Stimulated activated CD4-positive, alpha-beta T cell treated with anti-CD3 and anti-CD28 coated beads, TNF-alpha, amount 100 ng/mL, for 48 hours (primary cell): ENCODE measurements at places on chromosomes 7 and 10.

- no peak for DNase-seq
Observed at GRCh38 chr10:128050936-128051335, 75.3 kb downstream of the MKI67 start.

- no peak for DNase-seq
Observed at GRCh38 chr10:127450644-127451043, 98.5 kb upstream of the NPS start.

GRCh38 chr7:36117203-36117840 is 35.7 kb upstream of the EEPD1 start:
- DNase-seq, result no peak

GRCh38 chr7:134328900-134329299 is 12.2 kb upstream of the SLC35B4 start:
- no peak for DNase-seq

DNA sequence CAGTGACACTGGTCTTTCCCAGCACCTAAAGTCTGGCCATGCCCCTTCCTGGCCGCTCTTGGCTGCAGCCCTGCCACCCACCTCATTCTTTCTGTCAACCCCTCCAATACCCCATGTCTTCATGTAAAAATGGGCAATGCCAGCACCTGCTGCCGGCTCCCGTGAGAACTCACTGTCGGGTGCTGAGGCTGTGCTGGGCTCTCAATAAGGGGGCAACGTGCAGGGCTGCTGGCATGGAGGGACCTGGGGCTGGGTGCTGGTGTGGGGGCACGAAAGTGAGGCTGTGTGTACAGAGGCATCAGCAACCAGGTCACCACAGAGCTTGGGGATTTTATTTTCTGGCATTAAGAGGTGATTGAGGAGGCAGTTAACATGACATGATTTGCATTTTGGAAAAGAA is 65.3 kb downstream of the ALOX5 start:
- DNase-seq, result no peak

DNA sequence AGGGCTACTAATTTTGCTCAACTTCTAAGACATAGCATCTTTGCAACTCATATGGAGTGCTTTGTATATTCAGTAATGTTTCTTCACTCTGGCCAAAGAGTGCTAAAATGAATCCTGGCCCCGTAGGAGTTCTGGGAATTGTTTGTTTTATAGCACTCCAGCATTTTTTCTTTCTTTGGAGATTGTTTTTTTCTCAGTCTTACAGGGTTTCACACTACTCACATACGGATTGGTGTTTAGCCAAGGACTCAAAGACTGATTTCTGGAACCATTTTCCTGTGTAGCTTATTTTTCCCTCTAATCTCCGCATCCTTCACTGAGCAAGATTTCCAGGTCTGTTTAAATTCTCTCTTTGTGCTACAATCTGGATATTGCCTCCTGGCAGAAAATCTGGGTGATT is 6.4 kb downstream of the TAS2R41 start:
- DNase-seq, result no peak

DNA sequence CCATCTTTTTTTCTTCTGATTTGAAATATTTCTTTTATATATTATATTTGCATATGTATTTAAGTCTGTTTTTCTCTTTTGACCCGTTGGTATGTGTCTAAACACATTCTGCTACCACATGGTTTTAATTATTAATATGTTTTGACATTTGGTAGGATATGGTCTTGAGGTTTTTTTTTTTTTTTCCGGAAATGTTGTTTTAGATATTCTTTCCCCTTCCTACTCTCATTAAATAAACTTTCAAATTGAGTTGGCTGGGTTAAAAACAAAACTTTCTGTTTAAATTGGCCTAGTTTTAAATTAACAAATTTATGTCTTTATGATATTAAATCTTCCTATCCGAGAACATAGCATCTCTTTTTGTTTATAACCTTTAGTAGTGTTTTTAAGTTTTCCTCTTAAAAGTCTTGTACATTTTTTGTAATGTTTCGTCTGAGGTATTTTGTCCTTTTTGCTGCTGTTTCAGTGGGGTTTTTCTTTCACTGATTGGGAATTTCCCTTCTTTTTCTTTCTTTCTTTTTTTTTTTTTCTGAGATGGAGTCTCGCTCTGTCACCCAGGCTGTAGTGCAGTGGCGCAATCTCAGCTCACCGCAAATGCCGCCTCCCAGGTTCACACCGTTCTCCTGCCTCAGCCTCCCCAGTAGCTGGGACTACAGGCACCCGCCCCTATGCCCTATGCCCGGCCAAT is 25.4 kb downstream of the STAM start:
- peak; percentile 16 for DNase-seq

GRCh38 chr7:33794959-33795358 is 110.4 kb upstream of the BMPER start:
- no peak for DNase-seq

- DNase-seq, result no peak
Observed at GRCh38 chr10:13439313-13440184, 89.3 kb downstream of the BEND7 start.

DNA sequence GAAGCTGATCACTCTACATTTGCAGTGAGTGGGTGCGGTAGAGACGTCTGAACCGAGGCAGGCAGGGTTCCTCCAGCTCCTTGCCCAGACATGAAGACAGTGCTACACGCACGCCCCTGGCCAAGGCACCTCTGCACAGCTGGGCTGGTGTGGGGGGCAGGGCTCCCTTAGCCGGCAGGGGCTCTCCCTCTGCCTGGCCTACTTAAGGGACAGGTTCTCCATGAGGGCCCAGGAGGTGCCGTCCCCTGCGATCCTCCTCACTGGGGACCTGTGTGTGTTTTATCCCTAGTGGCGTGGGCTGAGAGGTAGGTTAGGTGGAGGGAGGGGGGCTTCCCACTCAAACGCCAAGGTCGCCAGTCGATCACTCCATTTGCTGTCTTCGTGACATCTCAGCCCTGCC is 35.3 kb downstream of the IL15RA start:
- no peak for DNase-seq

- no peak for DNase-seq
Observed at GRCh38 chr7:55252386-55252785, 112.8 kb upstream of the LANCL2 start.

DNA sequence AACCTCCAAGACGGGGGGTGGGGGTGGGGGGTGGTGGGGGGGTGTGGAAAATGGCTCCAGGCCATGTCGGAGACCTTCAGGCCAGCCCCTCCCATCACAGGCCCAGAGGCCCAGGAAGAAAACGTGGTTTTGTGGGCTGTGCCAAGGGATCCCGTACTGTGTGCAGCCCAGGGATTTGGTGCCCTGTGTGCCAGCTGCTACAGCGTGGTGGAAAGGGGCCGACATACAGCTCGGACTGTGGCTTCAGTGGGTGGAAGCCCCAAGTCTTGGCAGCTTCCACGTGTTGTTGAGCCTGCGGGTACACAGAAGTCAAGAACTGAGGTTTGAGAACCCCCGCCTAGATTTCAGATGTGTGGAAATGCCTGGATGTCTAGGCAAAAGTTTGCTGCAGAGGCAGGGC is 259.7 kb downstream of the HGF start:
- DNase-seq, result no peak

GRCh38 chr7:81707966-81708365 is 61.9 kb downstream of the HGF start:
- DNase-seq, result no peak

DNA sequence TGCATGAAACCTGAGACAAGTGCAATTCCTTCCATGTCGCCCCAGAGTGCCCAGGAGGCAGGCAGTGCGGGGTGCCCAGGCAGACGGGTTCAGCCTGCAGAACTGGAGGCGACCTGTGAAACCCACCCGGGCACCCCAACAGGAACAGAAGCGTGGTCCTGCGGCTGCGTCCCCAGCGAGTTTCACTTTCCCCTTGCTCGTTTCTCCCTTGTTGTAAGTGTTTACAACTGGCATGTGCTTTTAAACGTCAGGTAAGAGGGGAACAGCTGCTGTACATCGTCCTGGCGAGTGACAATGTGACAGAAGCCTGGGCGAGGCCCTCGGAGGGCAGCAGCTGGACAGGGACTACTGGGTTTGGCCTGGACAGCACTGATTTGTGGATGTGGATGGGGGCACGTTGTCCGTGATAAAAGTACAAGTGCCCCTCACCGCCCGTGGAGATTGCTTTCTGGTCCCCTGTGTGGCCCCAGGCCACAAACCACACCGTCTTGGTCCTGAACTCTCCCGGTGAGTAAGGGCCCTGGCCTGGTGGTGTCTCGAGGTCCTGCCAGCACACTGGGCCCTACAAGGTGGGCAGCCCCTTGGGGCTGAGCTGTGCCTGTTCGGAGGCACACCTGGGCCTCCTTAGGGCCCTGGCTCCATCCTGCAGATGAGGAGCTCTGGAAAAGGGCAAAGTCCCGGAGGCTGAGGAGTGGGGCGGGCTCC is 4.0 kb downstream of the VENTX start:
- DNase-seq, result no peak

- DNase-seq, result no peak
Observed at GRCh38 chr7:32893207-32893524, 1.6 kb upstream of the KBTBD2 start.

GRCh38 chr7:23598296-23598695 is 1.1 kb downstream of the CCDC126 start:
- DNase-seq, result no peak
